ENCODE measurements at places on chromosomes 1 and 21.

DNA sequence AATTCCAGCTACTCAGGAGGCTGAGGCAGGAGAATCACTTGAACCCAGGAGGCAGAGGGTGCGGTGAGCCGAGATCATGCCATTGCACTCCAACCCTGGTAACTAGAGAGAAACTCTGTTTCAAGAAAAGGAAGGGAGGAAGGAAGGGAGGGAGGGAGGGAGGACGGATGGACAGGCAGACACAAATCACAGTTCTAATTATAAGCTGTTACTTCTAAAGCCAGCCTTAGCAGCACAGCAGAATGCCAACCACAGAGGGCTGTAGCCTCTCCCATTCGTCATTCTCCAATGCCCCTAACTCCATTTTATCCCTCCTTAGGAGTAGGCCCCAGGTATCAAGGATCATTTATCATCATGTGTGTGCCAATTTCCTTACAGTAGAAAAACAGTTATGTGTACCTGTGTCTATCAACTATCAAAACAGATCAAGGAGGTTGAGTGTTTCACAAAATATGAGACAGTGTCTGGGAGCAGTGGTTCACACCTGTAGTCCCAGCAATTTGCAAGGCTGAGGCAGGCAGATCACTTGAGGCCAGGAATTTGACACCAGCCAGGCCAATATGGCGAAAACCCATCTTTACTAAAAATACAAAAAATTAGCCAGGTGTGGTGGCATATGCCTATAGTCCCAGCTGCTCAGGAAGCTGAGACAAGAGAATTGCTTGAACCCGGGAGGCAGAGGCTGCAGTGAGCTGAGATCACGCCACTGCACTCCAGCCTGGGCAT, 19.1 kb downstream of the USP48 start:
- DNase-seq: no peak

GRCh38 chr1:162283657-162284056, 93.0 kb downstream of the SPATA46 start:
- no peak for DNase-seq

GRCh38 chr1:40818264-40818961, 34.8 kb downstream of the KCNQ4 start:
- DNase-seq: no peak

- no peak for DNase-seq
These were observed 126.1 kb upstream of the KIAA1614 start for GRCh38 chr1:180786624-180787023.

DNA sequence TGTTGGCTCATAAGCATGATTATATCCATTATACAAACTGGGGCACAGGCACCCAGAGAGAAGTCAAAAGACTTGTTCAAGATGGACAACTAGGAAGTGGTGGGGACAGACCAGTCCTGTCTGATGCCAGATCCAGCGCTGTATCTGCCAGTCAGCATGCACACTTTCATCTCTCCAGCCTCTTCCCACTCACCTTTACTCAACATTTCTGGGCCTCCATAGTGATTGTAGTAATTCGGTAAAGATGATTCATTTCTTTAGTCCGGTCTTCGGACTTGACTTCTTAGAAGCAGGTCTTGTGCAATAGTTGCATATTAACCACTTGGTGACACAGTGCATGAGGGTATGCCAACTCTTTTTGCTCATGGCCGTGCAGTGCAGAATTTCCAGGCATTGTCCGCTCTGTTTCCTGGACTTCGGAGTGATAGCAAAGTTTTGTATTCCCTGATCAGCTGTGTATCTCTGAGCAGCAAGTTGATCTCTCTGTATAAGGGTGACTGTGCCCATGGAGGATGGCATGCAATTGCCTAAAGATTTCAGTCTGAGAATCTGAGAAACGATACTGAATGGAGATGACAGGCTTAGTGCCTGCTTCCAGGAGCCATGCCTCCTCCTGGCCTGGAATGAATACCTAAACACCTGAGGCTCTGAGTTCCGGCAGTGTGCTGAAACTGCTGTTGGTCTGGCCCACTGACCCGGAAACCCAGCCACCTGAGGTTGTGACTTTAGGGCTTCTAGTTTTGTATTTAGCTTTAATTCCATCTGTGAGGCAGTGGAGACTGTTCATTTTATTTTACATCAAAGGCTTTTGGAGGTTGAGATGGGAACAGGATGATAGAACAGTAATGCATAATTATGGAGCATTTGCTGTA, 39.0 kb downstream of the GALNT2 start:
- no peak for DNase-seq

GRCh38 chr1:230139741-230140140, 72.7 kb downstream of the GALNT2 start:
- no peak for DNase-seq

DNA sequence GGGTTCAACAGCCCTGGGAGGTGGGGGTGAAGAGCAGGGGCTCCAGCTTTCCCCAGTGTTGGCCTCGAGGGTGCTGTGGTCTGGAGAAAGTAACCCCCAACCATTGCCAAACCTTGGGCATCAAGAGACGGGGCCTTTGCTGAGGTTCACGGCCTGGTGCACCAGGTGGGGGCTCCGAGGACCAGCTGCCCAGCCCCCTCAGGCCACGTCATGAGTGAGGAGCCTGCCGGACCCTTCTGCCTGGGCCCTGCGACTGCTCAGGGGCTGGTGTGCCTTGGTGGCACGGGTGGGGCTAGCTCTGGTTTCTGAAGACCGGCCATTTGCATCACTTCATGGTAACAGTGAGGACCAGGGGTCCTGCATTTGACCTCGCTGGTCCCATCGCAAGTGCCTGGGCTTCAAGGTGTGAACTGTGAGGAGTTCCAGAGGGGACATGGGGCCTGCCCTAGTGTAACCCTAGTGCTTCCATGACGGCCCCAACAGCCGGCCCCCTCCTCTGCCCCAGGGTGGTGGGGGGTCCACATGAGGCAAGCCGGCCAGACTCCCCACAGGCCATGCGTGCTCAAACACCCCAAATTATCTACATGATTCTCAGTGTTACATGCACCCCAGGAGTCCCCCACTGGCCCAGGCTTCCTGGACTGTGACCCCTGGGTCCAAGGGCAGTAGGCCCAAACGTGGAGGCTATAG, 13.5 kb downstream of the MORN1 start:
- DNase-seq: no peak

GRCh38 chr1:38097284-38097898, 50.8 kb upstream of the POU3F1 start:
- DNase-seq: no peak

- peak; percentile 98 for DNase-seq
These were observed at the start of gene POFUT2 for GRCh38 chr21:45287438-45288391. TSS of gene POFUT2 (minus strand) at chr21:45287895. CDS start at chr21:45287871, 24 bp downstream.

DNA sequence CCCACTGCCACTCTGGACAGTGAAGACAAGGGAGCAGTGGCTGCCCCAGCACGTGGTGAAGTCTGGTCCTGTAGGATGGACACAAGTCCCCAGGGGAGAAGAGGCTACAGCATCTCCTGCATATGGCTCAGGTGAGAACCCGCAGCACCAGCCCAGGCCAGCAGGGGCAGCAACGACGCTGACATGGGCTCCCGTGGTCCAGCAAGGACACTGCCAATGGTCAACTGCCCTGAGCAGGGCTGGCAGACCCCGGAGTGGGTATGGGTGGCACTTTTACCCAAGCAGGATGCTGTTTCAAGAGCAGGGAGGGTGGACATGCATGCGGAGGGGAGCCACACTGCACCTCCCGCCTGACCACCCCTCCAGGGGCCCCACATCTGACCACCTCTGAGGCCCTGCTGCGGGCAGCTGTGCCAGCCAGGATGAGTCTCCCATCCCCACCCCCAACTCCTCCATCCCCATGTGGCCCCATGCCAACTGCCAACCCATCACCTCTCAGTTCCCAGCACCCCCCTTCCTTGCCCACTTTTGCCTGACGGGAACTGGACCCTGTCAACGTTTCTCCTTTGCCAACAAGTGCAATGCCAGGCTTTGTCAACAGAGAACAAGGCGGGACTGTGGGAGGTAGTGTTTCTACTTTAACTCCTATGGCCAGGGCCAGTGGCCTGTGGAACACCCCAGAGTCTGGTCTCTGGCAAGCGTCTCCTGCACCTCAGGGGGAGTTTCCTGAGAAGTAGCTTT, 8.6 kb downstream of the MORN1 start:
- DNase-seq: no peak

GRCh38 chr1:47758341-47759250, 238.6 kb downstream of the TRABD2B start:
- DNase-seq: no peak

DNA sequence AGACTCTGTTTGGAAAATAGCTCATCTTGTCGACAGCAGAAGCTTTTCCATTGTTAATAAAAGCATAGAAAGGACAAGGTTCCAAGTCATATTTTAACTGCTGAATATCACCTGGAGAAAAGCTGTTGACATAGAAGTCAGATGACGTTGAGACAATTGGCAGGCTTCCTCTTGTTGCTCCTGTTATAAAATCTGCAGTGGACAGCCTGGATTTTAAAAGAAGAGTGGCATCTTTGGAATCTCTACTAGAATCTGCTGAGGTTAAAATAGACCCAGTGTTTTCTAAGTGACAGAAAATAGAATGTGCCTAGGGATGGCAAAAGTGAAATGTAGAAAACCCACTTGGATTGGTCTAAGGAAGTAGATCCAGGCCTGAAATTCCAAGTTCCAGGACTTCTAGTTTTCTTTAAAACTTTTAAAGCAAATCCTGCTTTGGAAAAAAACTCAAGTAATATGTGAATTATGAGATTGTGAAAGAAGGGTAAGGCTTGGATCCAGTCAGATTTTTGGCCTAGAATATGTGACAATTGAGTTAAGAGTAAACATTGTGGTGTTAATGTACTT, 53.6 kb upstream of the NEXN start:
- DNase-seq: no peak

DNA sequence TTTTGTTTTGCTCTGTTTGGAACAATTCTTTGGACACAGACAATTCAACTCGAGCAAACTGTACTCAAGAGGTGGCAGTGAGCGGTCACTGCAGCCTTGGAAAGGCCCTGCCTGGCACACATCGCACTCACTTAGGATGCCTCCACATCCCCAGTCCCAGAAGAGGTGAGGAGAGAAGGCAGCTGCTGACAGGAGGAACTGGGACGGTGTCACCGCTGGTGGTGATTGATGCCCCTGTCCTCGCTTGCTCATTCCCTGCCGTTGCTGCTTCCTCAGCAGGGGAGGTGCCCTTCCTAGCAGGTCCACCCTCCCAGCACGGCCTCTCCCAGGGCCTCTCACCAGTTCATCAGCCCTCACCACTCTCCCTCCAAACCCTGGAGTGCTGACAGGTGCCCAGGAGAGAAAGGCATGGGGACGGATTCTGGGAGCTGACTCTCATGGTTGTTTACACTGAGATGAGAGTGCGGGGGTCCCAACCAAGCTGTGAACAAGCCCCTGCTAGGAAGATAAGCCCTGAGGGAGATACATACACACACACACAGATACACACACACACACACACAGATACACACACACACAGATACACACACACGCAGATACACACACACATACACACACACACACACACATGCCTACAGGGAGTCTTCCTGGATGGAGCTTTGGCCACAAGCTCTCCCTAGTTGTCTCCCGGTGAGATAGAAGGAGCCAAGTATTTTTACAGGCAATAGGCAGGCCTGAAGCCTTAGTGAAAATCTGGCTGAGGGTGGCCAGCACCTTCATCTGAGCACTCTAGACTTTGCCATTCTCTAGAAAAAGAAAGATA, 101.1 kb downstream of the CDC7 start:
- no peak for DNase-seq

- no peak for DNase-seq
These were observed 156.0 kb downstream of the GLUL start for GRCh38 chr1:182235604-182235951.

GRCh38 chr1:2633366-2633935, 635 bp upstream of the MMEL1 start:
- DNase-seq: no peak

DNA sequence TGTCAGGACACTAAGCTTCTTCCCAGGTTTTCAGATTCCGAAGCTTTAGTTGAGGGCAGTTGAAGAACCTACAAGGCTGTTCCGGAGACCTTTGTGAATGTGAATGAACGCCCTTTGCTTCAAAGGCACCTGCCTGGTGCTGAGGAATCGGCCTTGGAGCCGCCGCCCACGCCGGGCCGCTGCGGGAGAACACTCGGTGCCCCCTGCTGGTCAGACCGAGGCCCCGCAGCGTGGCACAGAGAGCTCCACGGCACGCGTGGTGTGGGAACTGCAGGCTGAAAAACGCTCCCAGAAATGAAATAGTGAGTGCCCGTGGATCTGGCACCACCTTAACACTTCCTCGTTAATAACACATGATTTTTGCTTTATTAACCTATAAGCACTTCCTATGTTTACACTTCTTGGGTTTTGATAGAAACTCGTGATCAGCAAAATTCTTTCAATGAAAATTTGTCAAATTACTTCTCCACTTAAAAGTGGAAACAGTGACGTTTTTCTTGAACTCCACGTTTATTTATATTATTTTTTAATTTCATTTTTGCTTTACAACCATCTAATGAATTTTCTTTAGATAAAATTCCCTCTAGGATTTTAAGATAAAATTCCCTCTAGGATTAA, 460.6 kb downstream of the DSCAM start:
- DNase-seq: no peak

GRCh38 chr1:39411526-39412478, 79.6 kb upstream of the BMP8A start:
- DNase-seq: no peak

DNA sequence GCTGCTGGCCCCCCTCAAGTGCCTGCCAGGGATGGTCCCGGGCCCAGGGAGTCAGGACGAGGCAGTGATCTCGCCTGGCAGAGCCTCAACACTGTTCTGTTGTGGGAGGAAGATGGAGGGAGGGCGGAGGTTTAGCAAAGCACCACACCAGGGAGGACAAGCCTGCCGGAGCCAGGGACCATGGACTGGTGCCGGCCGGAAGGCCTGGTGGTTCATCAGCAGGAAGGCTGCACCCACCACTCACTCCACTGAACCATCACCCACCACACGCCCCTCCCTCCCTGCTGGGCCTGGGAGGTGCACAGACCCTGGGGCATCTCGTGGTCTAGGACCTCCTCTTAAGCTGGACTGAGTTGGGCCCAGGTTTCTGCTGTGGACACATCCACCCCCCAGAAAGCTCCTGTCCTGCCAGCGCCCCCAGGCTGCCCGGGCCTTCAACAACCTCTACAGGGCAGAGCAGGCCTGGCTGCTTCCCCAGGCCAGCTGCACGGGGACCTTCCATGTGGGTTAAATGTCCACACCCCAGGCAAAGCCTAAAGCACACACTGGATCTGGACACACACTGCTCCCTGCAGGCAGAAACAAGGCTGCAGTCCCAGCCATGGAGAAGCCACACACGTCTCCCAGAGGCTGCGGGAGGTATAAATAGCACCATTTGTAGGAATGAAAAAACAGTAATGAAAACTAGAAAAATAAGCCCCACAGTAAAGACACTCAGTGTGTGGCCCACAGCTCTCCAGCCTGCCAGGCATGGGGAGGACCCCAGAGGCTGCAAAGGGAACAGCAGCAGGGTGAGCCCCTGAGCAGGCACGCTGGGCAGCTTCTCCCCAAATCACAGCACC, 10.4 kb upstream of the TMEM240 start:
- no peak for DNase-seq

GRCh38 chr1:97114842-97115241, 393.3 kb downstream of the PTBP2 start:
- DNase-seq: no peak

DNA sequence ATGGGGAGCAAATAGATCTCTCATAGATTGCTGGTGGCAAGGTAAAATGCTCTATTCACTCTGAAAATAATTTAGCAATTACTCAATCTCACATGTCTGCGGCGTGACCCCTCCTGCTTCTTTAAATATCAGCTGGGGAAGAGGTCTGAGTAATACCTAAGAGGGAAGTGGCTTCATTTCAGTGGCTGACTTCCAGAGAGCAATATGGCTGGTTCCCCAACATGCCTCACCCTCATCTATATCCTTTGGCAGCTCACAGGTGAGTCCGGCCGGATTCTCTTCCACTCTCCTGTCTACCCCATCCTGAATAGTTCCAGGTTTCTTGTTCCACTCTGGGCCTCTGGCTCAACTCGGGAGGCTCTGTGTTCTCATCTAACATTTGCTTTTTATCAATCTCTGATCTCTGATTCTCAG, at the start of gene SLAMF7:
Gene SLAMF7, plus strand, starts transcription at position 150 of the 414 bp plus-strand sequence. Its CDS starts 55 bp downstream, at position 205.
- no peak for DNase-seq
